ENCODE measurements at places on chromosomes 6 and 20.

- DNase-seq: no peak
These were observed 116.5 kb downstream of the CCDC170 start for GRCh38 chr6:151610326-151610725.

DNA sequence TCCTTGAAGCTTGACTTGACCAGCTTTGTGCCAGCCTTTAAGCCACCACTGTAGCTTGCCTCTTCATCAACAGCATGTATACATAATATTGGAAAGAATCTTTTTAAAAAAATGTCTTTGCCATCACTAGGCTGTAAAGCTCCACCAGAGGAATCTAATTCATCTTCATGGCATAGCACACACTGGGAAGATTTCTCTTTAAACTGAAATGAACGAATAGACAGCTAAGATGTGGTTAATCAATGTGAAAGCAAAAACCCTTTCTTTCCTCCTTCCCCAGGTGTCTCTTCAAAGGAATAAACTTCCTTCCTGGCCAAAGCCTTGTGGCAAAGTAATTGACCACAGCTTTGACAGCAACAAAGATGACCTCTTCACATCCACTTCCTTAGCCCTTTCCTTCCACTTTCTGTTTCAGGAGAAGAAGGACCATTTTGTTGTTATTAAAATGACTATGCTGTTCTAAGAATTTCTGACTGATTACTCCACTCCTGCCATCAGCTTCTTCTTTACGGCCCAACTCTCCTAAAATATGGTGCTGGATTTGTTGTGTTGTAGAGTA, 428.7 kb upstream of the SOX4 start:
- no peak for DNase-seq

DNA sequence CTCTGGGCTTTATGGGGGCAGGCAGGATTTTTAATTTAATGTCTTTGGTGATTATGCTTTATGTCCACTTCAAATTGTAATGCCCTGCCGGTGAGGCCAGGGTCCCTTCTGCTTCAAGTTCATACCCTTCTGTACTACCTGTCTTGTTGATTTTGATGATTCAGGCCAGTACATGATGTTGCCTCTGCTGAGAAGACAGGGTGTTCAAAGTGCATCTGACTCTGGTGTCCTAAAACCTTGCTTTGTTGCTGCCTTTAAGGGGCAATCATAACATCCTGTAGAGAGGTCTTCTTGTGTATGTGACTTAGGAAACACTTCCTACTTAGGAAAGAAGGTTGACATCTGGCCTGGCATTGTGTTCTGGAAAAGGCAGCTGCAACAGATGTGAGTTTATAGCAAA, 113.2 kb downstream of the TMEM170B start:
- no peak for DNase-seq

- no peak for DNase-seq
These were observed 192.8 kb downstream of the LY86 start for GRCh38 chr6:6781172-6781872.

DNA sequence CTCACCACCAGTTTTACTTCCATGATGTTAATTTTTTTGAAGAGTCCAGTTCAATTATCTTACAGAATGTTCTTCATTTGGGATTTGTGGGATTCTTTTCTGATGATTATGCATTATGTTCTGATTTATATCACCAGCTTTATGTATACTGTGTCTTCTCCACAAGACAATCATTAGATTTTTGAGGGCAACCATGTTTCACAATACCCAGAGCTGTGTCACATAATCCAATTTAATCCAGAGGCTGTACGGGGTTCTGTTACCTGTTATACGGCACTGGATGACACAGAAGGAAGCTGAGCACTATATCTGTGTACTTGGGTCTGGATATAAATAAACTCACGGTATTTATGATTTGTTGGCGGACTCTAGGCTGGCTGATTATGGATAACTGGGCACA, 41.6 kb upstream of the RPN2 start:
- no peak for DNase-seq

- DNase-seq: no peak
These were observed 1059.5 kb upstream of the FLRT3 start for GRCh38 chr20:15396900-15397299.

GRCh38 chr6:167688123-167688522, 138.6 kb upstream of the AFDN start:
- no peak for DNase-seq

DNA sequence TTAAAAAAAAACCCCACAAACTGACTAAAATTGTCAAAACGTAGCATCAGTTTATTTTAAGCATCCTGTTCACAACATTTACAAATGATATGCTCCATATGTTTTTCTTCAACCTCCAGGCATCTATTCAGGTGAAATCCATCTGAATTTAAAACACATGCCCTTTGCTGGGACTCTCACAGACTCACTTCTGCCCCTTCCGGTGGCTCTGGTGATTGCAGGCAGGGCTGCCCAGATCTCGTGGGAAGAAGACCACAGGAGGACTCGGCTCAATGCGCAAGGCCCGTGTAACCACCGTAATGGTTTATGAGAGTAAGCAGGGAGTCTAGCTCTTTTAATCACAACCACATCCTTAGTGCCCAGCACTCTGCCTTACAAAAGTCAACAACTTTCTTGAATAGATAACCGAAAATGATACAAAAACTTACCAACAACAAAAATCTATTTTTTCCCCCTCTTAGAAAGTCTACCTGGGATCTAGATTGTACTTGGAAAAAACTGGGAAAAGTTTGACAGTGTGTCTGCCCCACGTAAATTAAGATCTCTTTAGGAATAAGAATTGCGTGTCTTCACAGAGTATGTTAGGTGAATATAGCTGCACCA, 139.1 kb downstream of the KIF16B start:
- DNase-seq: no peak

DNA sequence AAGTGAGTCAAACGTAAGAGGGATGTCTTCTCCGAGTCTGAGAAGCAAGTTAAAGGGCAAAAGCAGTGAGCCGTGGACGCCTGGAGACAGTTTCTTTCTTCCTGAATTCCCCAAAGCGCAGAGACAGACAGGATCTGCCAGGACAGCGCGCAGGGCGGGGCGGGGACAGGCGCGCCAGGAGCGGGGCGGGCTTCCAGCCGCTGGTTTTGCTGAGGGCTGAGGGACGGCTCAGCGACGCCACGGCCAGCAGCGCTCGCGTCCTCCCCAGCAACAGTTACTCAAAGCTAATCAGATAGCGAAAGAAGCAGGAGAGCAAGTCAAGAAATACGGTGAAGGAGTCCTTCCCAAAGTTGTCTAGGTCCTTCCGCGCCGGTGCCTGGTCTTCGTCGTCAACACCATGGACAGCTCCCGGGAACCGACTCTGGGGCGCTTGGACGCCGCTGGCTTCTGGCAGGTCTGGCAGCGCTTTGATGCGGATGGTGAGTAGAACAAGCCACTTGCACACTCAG, at the start of gene SCGN:
TSS of gene SCGN (plus strand) at position 209 of the 509 bp plus-strand sequence. CDS start at position 398, 189 bp downstream.
- DNase-seq: no peak

GRCh38 chr6:2970753-2971419, 481 bp downstream of the SERPINB6 start:
- DNase-seq: peak; percentile 60

DNA sequence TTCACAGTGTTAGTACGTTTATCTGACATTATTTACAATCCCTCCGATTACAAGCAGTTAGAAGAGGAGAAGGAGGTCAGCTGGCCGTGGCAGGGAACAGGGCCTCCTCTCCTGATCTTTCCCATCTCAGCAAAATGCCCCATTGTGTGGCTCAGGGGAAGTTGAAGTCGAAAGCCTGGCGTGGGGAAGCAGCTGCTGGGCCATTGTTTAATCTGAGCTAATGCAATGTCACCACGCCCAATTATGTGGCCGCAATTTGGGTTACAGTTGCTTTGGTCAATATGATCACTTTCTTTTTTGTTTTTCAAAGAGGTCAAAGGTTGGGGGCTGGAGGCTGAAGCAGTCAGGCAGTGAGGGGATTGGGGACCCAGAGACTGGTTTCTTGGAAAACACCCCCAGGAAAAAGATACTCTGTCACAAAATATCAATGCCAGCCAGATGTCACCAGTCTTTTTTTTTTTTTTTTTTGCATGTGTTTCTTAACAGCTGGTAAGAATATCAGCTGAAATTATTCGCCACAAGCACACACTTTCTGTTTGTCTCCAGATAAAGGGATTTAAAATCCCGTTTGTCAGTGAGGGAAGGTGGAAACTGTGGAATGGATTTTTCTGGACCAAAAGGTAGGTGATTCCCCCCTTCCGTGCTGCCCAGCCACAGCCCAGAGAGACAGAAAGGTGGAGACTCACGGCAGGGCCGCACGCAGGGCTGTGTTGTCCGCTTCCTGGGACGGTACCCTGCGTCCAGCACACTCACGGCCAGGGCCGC, 24.6 kb downstream of the DLL1 start:
- peak; percentile 78 for DNase-seq

GRCh38 chr20:10427060-10427692, 6.8 kb downstream of the MKKS start:
- peak; percentile 46 for DNase-seq

DNA sequence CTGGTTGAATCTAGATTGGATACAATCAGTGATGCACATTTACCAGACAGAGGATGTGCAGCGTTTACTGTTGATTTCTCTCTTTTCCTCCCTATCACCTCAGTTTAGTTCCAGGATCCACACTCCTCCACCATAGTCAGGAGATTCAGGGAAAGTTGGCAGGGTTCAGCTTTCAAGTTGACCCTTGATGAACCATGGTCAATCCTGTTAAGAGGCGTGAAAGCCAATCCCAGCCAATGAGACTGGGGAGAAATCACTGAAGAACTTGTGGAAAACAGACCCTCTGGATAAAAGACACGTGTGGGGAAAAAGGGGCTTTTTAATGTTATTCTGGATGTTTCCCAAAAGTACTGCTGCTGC, 19.2 kb upstream of the SCP2D1 start:
- no peak for DNase-seq

DNA sequence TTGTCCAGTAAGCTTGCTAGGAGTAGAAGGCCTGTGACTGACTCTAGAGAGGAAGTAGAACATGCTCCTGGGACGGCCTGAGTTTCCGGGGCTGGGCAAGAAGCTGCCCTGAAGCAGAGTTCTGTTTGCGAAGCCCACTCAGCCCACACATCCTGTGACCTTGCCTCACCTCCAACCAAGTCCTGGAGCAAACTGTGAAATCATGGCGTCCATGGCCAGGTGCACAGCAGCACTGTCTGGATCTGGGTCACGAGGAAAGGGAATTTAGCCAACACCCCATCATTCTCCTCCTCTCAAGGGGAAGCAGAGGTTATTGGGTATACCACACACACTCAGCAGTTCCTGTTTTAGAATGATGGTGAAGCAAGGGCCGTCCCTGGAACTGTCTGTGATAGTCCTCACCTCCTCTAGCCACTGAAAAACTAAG, 87.5 kb downstream of the CRYBG1 start:
- DNase-seq: peak; percentile 1

DNA sequence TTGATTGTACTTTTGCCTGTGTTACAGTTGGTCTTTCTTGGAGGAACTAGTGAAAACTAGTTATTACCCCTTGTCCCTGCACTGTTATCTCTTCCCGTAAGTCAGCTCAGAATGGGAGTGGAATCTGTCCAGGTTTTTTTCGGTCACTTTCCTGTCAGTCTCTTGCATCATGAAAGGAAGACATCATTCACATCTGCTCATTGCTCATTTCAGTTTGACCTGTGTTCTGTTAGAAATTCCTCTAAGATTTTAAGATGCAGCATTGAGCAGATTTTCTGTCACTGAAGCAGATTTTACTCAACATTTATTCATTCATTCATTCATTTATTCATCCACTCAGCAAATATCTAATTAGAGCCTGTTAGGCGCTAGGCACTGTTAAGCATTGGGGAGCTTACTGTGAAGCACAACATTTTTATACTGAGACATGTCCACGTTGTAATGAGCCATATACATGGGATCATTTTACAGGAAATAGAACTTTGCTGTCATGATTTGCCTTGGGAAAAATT, 33.1 kb upstream of the HINT3 start:
- DNase-seq: no peak

GRCh38 chr20:37929683-37930014, 26.7 kb downstream of the VSTM2L start:
- DNase-seq: no peak

GRCh38 chr6:159174263-159174969, 5.2 kb downstream of the FNDC1 start:
- peak; percentile 43 for DNase-seq

DNA sequence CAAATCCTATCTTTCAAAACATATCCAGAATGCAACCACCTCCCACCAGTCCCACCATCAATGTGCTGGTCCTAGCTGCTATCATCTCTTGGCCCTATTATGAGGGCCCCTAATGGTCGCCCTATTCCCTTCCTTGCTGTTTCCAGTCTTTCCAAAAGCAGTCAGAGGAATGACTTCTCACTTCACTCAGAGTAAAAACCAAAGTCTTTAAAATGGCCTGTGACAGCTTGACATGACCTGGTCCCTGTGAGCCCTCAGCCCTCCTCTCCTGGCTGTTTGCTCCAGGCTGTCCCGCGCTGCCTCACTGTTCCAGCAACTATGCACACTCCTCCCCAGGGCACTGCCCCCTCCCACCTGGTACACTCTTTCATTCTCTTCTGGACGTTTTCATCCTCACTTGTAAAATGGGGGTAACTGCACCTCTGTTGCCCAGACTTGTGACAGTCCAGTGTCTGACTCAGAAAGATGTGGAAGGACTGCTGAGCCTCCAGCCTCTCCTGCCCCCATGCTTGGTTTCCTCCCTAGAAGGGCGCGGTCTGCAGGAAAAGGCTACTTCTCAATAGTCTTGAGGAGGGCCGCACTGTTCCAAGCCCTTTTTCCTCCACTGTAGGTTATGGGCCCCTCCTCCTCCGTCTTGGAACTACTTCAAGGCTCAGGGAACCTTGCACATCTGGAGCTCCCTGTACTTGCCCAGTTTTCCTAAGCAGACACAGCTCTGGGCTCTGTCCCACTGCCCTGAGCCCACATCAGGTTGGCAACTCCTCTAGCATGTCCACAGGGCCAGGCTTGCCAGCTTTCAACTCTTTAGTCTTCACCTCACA, 64.7 kb downstream of the MYH7B start:
- no peak for DNase-seq

- DNase-seq: no peak
These were observed 248.1 kb upstream of the FOXQ1 start for GRCh38 chr6:1063671-1064355.

GRCh38 chr6:157527471-157527907, 146.5 kb downstream of the ZDHHC14 start:
- no peak for DNase-seq

DNA sequence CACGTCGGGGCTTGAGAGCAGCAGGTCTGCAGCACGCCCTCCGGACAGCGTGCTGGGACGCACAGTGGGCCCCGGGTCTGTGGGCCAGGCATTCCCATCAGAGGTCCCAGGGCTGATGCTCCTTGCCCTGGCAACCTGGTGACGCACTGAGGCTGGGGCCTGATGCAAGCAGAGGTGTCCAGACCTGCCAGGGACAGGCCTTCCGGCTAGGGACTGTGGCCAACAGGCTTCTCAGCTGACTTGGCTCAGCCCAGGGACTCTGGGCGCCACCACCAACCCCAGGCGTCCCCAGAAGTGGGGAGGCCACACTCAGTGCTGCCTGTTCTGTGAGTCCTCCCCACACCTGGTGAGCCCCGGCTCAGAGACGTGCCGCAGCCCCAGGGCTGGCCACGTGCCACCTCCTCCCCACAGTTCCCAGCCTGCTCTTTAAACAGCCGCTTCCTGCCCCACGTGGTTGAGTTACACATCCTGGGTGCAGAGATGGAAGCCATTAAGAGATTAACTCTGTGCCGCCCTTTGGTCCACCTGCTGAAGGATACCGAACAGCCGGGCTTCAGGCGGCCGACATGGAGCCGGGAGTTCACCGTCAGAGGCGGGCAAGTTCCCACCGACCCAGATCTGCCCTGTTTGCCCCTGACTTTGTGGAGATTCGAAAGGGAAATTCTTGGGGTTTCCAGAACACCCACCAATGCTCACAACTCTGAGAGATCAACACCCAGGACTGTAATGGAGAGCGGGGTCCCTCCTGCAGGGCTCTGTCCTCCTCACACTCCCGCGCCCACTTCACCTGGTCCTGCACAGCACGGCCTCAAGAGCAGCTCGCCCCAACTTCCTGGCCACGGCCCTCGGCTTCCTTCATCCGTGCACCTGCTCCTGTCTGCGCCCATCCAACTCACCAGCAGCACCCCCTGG, 37.6 kb upstream of the ZBP1 start:
- DNase-seq: no peak

All from anterior cingulate cortex (tissue), 58 donors.